ENCODE measurements at places on chromosomes 13 and 19. TPM values are rescaled to one million over a fixed set of nuclear protein-coding genes. Genes with fewer than 3 reads are reported as not detected.

- peaks cover 15% of the 10 kb centered on the region for H3K4me1 ChIP-seq
- peaks cover 3% of the 10 kb centered on the region for H3K27me3 ChIP-seq
- H3K4me3 ChIP-seq: no peak overlapping the region
- no peak overlapping the region for H3K27ac ChIP-seq
- no peak for DNase-seq
- H3K36me3 ChIP-seq: no peaks in the 10 kb centered on the region
These were observed 94.7 kb downstream of the RNASEH2B start for GRCh38 chr13:51004111-51004865.

KLF2 gene
- total RNA-seq: 22.5 TPM

DNA sequence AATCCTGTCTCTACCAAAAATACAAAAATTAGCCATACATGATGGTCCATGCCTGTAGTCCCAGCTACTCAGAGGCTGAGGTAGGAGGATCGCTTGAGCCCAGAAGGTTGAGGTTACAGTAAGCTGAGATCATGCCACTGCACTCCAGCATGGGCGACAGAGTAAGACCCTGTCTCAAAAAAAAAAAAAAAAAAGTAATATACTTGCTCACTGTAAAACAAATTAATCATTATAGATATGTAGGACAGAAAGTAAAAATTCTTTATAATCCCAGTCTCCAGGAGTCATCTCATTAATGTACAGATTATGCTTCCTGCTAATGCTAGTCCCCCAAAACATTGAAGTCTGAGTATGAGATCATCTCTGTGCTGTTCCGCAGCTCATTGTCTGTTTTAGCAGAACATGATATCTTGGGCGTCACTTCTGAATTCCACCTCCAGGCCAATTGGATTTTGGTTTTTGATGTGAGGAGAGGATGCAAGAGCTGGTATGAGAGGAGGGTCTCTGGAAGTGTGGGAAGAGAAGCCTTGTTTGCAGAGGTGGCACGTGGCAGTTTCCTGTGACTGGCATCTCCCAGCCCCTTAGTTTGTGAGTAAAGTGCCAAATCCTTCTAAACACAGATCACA lies 75.4 kb upstream of the NPAS1 start:
- H3K27ac ChIP-seq: peak overlapping the region; percentile 69
- no peaks in the 10 kb centered on the region for H3K27me3 ChIP-seq
- H3K4me1 ChIP-seq: peaks cover 26% of the 10 kb centered on the region

DHRS12 gene
- 6.8 TPM for total RNA-seq

DNA sequence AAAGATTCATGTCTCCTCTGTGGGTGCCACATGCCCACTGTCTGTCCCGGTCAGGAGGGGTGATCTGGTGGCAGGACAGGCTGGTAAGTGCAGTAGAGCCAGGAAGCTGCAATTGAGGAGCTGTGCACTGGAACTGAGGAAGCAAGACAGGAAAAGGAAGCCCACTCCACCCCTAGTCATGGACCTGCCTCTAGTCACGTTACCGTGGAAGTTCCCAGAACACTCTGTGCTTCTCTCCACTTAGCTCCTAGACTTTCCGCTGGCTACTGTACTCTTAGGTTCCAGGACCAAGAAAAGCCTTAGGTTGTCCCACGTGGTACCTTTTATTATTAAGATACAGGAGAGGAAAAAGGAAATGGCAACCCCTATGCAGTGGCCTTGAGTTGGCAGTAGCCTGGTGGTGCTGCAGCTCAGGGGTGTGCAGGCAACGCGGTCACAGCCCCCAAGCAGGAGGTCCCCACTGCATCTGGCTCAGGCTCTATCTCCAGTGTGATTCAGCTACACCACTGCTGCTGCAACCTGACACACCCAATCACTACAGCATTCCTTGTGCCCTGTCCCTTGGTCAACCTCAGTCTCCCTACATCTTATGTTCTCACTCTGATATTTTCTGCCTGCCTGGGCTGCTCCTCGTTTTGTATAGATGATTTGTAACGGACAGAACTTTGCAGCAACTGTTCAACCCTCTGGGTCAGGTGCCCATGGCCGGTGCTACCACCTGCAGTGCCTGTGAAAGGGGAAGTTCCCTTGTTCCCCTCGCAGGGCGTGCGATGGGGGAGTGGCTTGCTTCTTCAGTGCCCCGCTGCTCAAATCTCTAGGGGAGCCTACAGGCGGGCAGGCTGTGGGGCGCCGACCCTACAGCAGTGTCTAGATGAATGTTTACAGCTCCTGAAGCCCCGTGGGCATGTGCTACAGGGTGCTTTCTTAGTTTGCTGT lies 24.4 kb upstream of the GPR12 start:
- H3K27ac ChIP-seq: no peak overlapping the region
- DNase-seq: no peak
- H3K4me1 ChIP-seq: peaks cover 8% of the 10 kb centered on the region
- no peak overlapping the region for H3K4me3 ChIP-seq
- H3K36me3 ChIP-seq: no peaks in the 10 kb centered on the region
- H3K27me3 ChIP-seq: peaks cover 8% of the 10 kb centered on the region
